Osteoblast (primary cell): ENCODE measurements at places on chromosomes 16 and 17. TPM values are rescaled to one million over a fixed set of nuclear protein-coding genes. Genes with fewer than 3 reads are reported as not detected.

DNA sequence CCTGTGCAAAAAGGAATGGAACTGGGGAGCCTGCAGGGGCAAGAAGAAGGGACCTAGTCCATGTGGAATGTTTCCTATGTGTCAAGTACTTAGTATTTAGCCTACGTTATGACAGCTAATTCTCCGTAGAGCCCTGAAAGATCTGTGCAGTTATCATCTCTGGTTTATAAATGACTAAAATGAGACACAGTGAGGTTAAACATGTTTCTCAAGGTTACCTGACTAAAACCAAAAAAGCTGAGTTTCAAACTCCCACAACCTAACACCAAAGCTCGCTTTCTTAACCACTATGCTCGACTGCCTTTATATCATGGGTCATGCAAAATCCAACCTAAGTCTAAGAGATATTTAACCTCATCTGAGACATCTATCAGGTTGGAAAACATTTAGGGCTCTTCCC is 53.3 kb upstream of the CCL2 start:
- H3K4me1 ChIP-seq = no peaks in the 10 kb centered on the region
- H3K36me3 ChIP-seq = no peaks in the 10 kb centered on the region
- peaks cover 12% of the 10 kb centered on the region for H3K27me3 ChIP-seq
- no peak for DNase-seq
- H3K4me3 ChIP-seq = no peak overlapping the region
- H3K27ac ChIP-seq = no peak overlapping the region

Gene KRT31
- not detected in 2 replicates for total RNA-seq

DNA sequence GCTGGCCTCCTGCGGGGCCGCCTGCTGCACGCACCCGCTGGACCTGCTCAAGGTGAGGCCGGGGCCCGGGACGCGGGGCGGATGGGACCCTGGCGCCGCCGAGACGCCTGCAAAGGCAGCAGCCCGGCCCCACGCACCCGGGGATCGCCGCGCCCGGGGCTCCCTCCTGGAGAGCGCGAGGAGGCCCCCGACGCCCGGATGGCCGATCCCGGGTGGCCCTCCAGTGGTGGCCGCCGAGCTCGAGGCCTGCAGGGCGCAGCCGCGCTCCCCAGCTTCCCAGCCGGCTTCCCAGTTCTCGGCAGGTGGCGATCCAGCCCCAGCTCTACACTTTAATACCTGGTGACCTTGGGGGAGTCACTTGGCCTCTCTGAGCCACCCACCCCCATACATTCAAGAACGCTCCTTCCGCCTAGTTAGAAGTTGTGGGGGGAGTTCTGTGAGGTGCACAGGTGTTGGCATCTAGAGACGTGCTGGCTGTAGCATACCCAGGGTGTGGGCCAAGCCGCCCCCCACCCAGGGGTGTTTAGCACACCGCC is 452 bp downstream of the SLC25A10 start:
- peaks cover 27% of the 10 kb centered on the region for H3K4me1 ChIP-seq
- H3K36me3 ChIP-seq = peaks cover 10% of the 10 kb centered on the region
- peak; percentile 99 for DNase-seq
- H3K27ac ChIP-seq = no peak overlapping the region
- H3K27me3 ChIP-seq = no peaks in the 10 kb centered on the region

DNA sequence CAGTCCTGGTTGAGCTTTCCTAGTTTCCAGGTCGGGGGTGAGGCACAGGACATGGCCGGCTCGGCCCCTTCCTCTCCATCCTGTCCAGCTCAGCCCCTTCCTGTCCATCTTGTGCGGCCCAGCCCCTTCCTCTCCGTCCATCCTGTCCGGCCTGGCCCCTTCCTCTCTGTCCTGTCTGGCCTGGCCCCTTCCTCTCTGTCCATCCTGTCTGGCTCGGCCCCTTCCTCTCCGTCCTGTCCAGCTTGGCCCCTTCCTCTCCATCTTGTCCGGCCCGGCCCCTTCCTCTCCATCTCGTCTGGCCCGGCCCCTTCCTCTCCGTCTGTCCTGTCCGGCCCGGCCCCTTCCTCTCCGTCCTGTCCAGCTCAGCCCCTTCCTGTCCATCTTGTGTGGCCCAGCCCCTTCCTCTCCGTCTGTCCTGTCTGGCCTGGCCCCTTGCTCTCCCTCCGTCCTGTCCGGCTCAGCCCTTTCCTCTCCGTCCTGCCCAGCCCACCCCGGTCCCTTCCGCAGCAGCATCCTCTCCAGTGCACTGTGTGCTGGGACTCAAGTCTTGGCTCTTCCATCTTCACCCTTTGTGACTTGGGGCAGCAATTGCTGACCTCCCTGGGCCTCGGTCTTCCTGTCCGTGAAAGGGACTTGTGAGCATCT is 5.5 kb upstream of the ZNF750 start:
- H3K27me3 ChIP-seq = no peaks in the 10 kb centered on the region
- peak; percentile 2 for DNase-seq
- H3K4me3 ChIP-seq = no peak overlapping the region
- H3K4me1 ChIP-seq = no peaks in the 10 kb centered on the region
- no peak overlapping the region for H3K27ac ChIP-seq

GRCh38 chr17:42111871-42112551 is 503 bp downstream of the DHX58 start:
- H3K4me3 ChIP-seq = peak overlapping the region; percentile 82
- H3K27me3 ChIP-seq = no peaks in the 10 kb centered on the region
- peak; percentile 98 for DNase-seq
- peak overlapping the region; percentile 56 for H3K27ac ChIP-seq
- H3K4me1 ChIP-seq = peaks cover 12% of the 10 kb centered on the region

DNA sequence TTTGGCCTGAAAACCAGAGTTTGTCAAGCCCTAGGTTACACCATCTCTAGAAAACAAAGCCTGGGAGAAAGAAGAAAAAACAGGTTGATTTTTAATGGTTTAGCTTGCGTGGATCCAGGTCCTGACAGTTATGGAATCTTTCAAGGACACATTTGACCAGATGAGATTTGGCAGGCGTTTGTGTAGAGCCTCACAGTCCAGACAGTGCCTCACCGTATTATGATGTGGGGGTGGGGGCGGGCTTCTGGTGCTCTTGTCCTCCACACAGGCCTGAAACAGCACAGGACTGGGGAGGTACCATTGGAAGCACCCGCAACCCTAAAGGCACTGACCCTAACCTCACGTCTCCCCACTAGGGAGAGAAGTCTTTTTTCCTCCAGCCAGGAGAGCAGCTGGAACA is 19.6 kb downstream of the MVP start:
- peaks cover 86% of the 10 kb centered on the region for H3K36me3 ChIP-seq
- peak; percentile 2 for DNase-seq
- H3K4me3 ChIP-seq = no peak overlapping the region
- no peaks in the 10 kb centered on the region for H3K4me1 ChIP-seq
- H3K27me3 ChIP-seq = no peaks in the 10 kb centered on the region

Gene GPT2
- total RNA-seq = 15.3 and 15.6 TPM in 2 replicates

Gene PLA2G10
- not detected in 2 replicates for total RNA-seq

DNA sequence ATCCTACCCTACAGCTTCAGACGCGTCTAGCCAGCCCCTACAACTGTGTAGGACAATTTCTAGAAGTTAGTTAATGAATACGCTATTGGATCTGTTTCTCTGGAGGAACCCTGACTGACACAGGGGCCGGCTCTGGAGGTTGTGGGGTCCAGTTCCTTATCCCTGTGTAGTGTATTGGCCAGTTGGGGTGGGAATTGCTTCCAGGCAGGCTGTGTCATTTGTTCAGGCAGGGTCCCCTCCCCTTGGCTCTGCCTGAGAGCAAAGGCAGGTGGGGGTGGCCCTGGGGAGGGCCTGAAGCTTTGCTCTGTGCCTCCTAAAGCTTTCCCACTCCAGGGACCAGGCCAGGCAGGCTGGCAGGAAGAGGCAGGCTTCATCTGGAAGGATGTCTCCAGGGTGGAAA is 11.7 kb upstream of the CETP start:
- no peak for DNase-seq
- no peak overlapping the region for H3K4me3 ChIP-seq
- H3K27me3 ChIP-seq = no peaks in the 10 kb centered on the region
- peaks cover 12% of the 10 kb centered on the region for H3K36me3 ChIP-seq

DNA sequence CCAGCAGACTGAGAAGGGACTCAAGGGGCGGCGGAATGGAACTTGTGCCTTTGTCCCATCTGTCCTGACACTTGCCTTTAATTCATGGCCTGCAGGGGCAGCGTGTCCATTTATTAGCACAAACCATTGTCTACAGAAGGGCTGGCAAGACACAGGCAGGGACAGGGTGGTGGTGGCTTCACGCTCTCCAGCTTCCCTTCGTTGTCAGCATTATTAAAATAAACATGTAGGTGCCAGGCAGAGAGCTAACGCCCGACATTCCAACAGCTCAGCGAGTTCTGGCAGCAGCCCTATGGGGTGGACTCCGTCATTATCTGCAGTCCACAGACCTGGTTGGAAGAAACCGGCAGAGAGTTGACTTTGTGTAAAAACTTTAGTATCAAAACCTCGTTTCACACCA is 16.3 kb downstream of the DNAI2 start:
- H3K36me3 ChIP-seq = no peaks in the 10 kb centered on the region
- H3K27me3 ChIP-seq = no peaks in the 10 kb centered on the region
- H3K27ac ChIP-seq = no peak overlapping the region
- no peak for DNase-seq
- no peak overlapping the region for H3K4me3 ChIP-seq

- peaks cover 12% of the 10 kb centered on the region for H3K4me1 ChIP-seq
- no peak overlapping the region for H3K4me3 ChIP-seq
- no peaks in the 10 kb centered on the region for H3K36me3 ChIP-seq
Measured at GRCh38 chr16:83995754-83996153, 27.7 kb downstream of the NECAB2 start.

GRCh38 chr17:50566886-50567285 is 6.4 kb downstream of the CACNA1G start:
- peaks cover 9% of the 10 kb centered on the region for H3K4me1 ChIP-seq
- H3K36me3 ChIP-seq = no peaks in the 10 kb centered on the region
- H3K27ac ChIP-seq = no peak overlapping the region

DNA sequence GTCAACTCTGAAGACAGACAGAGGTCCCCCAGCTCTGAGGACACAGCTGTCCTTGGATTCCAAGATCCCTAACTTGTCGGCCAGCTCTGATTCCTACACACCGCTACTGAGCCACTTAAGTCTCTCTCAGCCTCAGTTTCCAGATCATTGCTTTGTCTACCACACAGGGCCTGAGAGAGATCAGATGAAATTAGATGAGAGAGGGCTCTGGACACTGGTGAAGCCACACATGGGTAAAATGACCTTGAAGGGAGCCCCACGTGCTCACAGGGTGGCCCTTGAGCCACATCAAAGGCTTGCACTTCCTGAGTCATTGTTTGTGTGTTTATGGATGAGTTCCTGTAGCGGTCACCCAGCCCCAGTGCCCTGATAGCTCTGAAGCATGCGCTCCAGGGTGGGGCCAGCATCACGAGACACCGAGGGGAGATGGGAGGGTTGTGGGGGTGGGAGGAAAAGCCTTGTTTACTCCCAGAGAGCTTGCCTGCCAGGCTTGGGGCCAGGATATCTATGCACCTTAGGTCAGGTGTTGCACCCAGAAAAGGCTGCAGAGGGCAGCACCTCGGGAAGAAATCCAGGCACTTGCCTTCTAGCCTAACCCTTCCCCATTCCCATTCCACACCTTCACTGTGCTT is 32.7 kb upstream of the SLC6A2 start:
- H3K4me1 ChIP-seq = no peaks in the 10 kb centered on the region
- peak; percentile 43 for DNase-seq
- no peaks in the 10 kb centered on the region for H3K27me3 ChIP-seq
- H3K4me3 ChIP-seq = no peak overlapping the region
- no peaks in the 10 kb centered on the region for H3K36me3 ChIP-seq

GRCh38 chr17:78875363-78876093 is 27.5 kb downstream of the CEP295NL start:
- peak; percentile 82 for DNase-seq
- peaks cover 33% of the 10 kb centered on the region for H3K36me3 ChIP-seq
- no peak overlapping the region for H3K4me3 ChIP-seq
- H3K27me3 ChIP-seq = no peaks in the 10 kb centered on the region
- peaks cover 37% of the 10 kb centered on the region for H3K4me1 ChIP-seq

DNA sequence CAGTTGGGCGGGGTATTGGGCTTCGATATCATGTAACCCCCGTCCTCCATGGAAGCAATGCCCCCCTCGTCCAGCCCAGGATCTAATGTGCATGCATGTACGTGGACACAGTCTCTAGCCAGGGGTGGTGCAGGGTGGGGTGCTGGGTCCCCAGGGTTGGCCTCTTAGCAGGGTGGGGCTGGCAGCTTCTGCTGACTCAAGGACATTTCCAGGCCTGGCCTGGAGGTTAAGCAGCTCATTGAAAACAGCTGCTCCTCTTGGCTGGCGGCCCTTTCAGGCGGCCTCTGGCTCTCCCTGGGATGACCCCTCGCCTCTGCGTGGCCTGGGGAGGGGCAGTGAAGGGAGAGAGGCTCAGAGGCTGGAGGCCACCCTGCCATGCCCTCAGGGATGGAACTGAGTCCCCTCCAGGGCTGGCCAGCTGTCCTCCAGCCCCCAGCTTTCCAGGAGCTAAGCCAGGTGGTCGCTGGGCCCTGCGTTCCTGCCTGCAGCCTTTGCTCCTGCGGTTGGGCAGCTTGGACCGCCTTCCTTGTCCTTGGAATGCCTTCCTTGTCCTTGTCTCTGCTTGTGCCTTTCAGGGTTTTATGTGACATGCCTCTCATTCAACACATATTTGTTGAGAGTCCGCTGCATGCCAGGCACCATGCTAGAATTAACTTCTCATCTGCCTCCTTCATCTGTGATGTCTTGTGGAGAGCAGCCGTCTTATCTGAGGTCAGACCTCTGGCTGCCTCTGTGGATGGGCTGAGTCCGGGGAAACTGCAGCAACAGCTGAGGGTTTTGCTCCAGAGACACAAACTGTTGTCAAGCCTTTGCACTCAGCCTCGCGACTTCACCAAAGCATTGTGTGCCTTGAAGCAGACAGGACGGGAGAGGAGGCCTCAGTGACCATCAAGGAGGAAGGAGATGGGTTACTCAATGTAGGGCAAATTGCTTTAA is 26.6 kb downstream of the MRC2 start:
- peak overlapping the region; percentile 75 for H3K27ac ChIP-seq
- H3K4me3 ChIP-seq = no peak overlapping the region
- peak; percentile 92 for DNase-seq
- no peaks in the 10 kb centered on the region for H3K27me3 ChIP-seq
- H3K4me1 ChIP-seq = peaks cover 47% of the 10 kb centered on the region

DNA sequence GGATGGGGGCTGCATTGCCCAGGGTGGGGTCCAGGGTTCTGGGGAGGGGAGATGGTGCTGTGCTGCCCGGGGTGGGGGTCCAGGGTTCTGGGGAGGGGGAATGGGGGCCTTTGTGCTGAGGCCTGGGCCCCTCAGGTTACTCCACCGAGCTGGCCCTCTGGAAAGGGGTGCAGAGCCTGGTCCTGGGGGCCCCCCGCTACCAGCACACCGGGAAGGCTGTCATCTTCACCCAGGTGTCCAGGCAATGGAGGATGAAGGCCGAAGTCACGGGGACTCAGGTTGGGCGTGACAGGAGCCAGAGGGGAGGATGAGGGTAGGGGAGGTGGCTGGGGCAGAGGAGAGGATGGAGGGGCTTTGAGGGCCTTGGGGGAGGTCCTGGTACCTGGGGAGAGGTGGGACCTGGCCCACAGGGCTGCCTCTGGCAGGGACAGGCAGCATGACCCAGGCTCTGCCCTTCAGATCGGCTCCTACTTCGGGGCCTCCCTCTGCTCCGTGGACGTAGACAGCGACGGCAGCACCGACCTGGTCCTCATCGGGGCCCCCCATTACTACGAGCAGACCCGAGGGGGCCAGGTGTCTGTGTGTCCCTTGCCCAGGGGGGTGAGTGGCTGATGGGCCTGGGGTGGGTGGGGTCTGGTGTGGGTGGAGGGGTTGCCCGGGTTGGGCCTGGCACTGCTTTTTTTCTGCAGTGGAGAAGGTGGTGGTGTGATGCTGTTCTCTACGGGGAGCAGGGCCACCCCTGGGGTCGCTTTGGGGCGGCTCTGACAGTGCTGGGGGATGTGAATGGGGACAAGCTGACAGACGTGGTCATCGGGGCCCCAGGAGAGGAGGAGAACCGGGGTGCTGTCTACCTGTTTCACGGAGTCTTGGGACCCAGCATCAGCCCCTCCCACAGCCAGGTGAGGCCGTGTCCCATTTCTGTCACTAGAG is 7.8 kb downstream of the ITGAX start:
- no peaks in the 10 kb centered on the region for H3K4me1 ChIP-seq
- no peak for DNase-seq
- H3K27ac ChIP-seq = no peak overlapping the region
- H3K36me3 ChIP-seq = no peaks in the 10 kb centered on the region
